ENCODE measurements at places on chromosomes 5 and 9.

DNA sequence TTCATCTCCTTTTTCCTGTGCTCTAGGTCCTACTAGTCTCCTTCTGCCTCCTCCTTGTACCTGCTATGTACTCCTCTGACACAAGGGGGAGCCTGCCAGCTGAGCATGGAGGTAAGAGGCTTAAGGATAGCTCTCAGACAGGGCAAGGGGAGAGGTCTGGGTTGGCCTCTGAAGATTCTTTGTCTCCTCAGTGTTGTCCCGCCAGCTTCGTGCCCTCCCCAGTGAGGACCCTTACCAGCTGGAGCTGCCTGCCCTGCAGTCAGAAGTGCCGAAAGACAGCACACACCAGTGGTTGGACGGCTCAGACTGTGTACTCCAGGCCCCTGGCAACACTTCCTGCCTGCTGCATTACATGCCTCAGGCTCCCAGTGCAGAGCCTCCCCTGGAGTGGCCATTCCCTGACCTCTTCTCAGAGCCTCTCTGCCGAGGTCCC, 3.8 kb downstream of the CREB3 start:
- peak; percentile 36 for DNase-seq

- DNase-seq, result no peak
Observed at GRCh38 chr9:118896324-118897000, 472.8 kb downstream of the BRINP1 start.

- DNase-seq, result no peak
Observed at GRCh38 chr5:168106008-168106761, 185.3 kb upstream of the WWC1 start.

DNA sequence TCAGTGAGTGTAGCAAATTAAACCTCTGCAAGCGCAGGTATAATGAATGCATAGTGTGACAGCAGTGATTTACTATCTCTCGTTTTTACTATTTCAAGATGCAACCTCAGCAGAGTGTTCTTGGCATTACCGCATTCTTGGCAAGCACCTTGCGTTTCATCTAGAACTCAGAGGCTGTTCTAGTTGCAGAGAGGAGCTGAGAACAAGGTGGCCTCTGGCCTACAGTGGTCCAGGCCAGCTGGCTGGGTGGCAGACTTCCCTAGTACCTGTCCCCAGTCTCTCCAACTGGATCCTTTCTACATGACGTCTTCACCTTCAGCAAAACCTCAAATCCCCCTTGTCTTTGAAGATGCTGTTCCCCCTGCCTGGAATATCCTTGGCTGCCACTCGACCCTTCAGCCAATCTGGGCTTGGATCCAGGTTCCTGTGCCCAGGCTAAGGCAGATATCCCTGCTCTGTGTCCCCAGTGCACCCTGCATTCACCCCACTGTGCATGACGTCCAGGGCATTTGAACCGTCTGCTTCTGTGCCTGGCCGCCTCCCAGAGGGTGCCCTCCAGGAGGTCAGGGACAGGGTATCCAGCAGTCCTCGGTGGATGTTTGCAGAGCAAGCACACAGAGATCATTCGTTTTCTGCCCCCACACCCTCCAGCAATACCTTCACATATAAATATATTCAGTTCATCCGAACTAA, 120.4 kb upstream of the CPEB4 start:
- DNase-seq, result no peak

DNA sequence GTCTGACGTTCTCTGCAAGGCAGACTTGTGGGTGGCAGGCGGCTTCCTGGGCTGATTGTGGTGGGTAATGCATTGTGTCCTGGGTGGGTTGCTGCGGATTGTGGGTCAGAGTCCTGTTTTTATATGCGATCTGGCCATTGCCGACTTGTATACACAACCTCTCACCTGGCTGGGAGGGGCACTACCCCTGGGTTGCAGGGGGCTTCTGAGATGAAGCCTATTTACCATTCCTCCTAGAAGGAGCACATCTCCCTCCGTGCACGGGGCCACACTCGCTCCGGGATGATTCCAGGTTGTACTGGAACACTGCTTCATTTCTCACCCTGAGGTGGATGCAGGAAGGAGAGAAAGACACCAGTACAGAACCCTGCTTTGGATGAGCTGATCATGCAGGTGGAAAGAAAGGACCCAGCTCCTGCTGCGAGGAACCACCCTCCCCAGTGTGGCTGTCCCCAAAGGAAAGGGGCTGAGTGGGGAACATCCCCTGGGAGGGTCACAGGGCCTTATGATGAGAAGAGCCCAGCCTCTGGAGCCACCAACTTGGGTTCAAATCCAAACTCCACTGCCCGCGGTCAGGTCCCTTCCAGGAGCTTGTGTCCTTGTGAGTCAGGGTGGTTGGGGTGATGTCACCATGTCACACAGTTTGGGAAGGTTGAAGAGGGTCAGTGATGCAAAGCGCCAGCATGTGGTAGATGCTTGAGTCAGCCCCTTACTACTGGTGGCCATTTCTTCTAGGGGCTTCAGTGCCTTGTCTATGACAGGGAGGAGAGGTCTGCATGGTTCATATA, 151.8 kb upstream of the COL5A1 start:
- DNase-seq, result no peak

- DNase-seq, result no peak
Observed at GRCh38 chr5:167244583-167244982, 1046.9 kb upstream of the WWC1 start.

GRCh38 chr5:173657741-173658356, 41.4 kb upstream of the BOD1 start:
- DNase-seq, result no peak

DNA sequence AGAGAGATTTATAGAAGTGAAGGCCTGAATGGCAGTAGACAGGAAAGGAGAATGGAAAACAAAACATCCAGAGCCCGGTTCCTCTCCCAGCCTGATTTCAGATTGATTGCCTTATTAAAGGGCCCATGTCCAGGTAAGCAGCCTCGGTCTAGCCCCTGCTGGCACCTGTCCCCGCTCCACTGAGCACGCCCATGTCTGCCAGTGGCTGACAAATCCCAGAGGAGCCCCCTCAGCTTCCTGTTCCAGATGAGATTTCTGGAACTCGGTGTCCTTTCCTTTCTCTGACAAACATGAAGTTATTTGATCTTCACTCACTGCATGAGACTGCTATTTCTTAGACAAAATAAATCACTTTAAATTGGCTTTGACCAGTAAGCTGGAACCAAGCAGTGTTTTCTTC, 187.0 kb upstream of the ADCY2 start:
- no peak for DNase-seq

DNA sequence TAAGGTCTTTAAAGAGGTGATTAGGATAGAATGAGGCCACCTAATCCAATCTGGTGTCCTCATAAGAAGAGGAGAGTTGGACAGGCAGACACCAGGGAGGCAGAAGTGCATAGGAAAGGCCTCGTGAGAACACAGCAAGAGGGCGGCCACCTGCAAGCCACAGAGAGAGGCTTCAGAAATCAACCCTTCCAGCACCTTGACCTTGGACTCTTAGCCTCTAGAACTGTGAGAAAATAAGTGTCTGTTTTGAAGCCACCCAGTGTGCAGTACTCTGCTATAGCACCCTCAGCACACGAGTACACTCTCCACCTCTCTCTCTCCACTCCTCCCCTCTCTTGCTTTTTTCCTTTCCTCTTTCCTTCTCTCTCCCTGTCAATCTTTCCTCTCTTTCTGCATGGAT, 26.8 kb downstream of the NIPAL4 start:
- no peak for DNase-seq

DNA sequence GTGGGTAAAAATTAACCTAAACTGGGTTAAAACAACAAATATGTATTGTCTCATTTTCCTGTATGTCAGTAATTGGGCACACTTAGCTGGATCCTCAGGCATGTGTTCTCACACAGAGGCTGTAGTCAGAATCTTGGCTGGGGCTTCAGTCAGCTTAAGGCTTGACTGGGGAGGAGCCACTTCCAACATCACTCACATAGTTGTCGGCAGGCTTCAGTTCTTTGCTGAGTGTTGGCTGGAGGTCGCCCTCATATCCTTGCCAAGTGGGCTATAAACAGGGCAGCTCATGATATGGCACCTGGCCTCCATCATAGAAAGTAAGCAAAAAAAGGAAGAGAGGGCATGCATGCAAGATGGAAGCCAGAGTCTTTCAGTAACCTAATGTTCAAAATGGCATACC, 173.0 kb downstream of the GIN1 start:
- no peak for DNase-seq

DNA sequence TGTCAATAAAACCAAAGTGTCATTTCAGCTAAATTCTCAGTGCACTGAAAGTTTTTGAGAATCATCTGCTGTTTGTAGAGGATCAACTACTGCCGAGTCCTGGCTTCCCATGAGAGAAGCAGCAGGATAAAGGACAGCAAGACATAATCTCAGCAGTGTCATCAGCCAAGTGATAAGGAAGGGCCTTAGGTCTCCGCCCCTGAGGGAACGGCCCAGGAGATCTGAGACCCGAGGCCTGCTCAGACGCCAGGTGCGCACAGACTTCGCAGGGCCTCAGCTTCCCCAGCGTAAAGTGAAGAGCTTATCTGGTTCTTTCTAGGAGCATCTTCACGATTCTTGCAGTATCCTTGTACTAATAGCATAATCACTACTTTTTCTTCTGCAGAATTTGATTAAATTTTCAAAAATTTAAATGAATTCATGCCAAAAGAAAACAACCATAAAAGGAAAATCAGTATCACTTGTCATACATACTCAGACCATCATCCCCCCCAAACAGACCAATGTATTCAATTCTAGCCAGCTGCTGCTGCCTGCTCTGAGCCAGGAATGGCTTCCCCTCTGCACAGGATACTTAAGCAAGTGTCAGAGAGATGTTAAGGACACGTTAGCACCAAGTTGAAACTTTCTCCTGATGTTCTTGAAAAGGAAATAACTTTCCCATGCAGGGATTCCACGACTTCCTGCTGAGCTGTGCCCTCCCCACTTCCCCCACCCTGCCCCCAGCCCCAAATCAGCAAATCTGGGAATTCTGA, 2.2 kb downstream of the GFPT2 start:
- no peak for DNase-seq

DNA sequence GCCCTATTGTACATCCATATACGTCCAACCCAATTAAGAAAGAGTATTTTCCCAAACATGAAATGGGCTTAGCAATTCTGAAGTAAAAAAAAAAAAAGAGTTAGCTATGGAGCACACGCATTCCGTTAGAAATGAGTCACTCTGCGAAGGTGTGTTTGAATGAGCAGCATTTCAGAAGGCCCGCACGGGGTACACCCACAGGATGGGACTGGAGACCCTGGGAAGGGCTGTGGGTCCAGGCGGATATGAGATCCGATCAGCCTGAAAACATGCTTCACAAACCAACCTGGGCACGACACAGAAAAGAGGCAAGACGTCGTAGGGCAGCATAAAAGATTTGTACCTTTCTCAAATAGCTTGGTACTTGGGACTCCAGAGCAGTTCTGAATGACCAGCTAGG, 173.9 kb upstream of the KLF9 start:
- DNase-seq, result no peak

- DNase-seq, result no peak
Observed at GRCh38 chr5:52623291-52623690, 164.4 kb upstream of the ITGA1 start.

- no peak for DNase-seq
Observed at GRCh38 chr5:68066277-68066955, 149.1 kb upstream of the PIK3R1 start.

GRCh38 chr5:64839936-64840335, 71.2 kb downstream of the CWC27 start:
- DNase-seq, result no peak

DNA sequence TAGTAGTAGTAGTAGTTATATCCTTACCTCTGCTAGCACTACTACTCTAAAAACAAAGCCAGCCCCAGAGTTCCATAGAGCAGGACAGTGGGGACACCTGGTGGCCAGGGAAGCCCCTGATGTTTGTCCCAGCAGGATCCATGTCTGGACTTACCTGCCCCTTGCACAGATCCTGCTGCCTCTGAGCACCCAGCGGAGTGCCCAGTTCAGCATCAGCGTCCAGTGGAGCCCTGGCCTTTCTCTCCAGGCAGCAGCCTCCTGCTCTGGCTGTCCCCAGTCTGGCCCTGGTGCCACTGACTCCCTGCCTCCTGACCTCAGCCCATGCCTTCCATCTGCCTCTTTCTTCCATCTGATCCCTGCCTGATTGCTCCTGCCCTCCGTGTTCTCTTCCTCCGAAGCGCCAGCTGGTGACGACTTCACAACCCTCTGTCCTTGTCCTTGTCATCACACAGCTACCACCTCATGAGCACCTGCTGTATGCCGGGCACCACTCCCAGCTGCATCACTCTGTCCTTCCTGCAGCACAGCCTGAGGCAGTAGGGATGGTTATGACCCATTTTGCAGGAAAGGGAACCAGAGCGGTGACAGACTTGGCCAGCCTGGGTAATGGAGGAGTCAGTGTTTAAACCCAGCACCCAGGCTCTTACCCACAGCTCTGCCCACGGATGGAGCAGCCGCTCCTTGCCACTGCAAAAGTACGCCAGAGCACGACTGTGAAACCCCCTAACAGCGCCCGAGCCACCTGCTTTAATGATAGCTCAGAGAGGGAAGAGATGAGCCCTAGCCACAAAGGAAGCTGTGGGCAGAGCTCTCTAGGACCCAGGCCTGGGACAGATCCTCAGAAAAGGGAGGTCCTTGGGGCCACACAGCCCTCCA, 11.5 kb downstream of the SARDH start:
- peak; percentile 44 for DNase-seq

DNA sequence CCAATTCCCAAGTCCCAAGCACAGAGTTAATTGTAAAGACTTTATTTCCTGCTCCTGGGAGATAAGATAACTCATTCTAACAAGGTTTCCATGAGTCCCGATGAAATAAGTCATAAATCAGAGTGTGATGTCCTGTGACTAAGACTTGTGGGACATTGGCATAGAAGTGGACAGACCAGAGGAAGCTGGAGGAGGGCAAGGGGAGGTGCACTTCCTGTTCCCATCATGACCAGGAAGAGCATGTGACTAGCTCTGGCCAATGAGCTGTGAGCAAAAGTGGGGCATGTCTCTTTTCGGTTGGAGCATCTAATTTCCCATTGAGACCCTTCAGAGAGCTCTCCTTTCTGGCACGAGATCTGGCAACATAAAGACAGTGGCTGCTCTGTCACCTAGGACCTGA, 100.4 kb downstream of the ZNF354C start:
- no peak for DNase-seq

- peak; percentile 84 for DNase-seq
Observed at GRCh38 chr9:6757456-6758247, at the start of gene KDM4C. Gene KDM4C (plus strand): TSS chr9:6757973. CDS start chr9:6792989, 35,016 bp downstream.

- DNase-seq, result no peak
Observed at GRCh38 chr9:113658545-113658895, 195.0 kb downstream of the RGS3 start.

DNA sequence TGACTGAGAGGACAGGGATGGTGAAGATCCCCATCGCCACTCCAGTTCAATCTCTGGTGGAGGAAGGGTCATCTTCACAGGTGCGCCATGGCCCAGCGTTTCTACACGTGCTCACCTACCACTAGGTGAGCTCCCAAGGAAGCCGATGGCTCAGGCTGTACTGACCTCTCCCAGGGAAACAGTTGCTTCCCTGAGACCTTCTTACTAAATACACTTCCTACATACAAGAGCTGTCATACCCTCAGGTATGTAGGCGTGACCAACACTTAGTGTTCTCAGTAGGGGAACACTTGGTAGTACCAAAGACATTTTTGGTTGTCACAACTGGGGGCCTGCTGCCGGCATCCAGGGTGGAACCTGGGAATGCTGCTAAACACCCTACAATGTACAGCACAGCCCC, 75.2 kb downstream of the TENT4A start:
- no peak for DNase-seq
